NAMALWA (cell line): ENCODE measurements at places on chromosomes 16 and 17.
A peak's percentile ranks its signal among the peaks of the same experiment; 100 is the strongest.

- no peak for DNase-seq
Observed at GRCh38 chr16:69005641-69006355, 99.7 kb upstream of the HAS3 start.

GRCh38 chr17:17448076-17448475 is 28.7 kb upstream of the MED9 start:
- DNase-seq, result no peak

DNA sequence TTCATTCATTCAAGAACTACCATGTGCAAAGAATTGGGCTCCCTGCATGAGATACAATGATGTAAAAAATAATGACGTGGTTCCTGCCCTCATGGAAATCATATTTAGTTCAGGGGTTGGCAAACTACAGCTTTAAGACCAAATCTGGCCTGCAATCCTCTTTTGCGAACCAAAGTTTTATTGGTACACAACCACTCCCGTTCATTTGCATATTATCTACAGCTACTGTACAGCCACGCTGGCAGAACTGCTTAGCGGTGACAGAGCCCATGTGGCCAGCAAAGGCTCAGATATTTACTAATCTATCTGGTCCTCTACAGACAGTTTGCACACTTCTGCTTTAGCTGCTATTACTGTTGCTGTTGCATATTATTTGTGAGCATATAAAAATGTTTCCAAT is 167.7 kb downstream of the XYLT1 start:
- DNase-seq, result peak; percentile 77

GRCh38 chr16:53209429-53209828 is 154.6 kb downstream of the CHD9 start:
- peak; percentile 18 for DNase-seq

GRCh38 chr17:73278049-73278464 is 16.4 kb upstream of the CPSF4L start:
- DNase-seq, result no peak

DNA sequence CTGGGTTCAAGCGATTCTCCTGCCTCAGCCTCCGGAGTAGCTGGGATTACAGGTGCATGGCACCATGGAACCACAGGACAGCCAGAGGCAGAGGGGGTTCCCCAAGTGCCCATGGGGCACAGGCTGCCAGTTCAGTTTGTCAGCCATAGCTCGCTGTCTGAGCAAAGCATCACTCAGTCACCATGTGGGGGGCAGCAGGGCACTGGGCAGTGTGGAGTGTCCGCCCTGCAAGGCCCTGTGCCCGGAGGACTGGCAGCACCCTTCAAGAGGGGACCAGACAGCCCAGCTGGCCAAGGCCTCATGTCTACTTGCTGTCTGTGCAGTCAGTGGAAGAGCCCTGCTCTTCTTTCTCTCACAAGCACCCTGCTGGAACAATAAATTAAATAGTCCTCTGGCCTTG is 6.4 kb downstream of the ALYREF start:
- no peak for DNase-seq

DNA sequence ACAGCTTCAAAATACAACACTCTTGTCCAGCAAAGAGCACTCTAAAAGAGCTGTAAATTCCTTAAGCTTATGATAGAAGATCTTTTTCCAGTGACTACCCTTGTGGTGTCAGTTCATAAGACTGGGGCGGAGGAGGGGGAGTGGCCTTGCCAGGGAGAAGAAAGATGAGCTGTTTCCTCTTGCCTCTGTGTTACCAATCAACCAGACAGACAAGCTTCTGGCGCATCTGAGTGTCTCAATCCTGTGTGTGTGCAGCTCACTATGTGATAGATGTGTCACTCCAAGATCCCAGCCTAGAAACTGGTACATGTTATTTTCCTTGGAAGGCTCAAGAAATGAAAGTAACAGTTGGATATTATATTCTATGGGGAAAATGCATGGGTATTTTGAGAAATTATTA is 167.4 kb upstream of the CACNG3 start:
- DNase-seq, result no peak

DNA sequence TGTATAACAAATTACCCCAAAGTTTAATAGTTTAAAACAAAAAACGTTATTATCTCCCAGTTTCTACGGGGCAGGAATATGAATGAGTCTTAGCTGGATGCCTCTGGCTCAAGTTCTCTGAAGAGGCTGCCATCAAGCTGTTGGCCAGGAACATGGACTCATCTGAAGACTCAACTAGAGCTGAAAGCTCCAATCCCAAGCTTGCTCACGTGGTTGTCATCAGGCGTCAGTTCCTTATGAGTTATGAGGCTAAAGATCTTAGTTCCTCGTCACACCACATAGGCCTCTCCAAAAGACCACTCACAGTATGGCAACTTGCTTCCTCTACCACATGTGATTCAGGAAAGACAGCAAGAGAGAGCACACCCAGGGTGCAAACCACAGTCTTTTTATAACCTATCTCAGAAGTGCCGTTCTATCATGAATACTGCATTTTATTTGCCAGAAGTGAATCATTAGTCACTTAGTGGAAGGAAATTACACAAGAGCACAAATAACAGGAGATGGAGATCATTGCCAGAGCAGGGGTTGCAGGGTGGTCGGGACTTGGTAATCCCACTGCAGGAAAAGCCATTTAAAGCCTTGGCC is 48.7 kb upstream of the NLK start:
- DNase-seq, result no peak

DNA sequence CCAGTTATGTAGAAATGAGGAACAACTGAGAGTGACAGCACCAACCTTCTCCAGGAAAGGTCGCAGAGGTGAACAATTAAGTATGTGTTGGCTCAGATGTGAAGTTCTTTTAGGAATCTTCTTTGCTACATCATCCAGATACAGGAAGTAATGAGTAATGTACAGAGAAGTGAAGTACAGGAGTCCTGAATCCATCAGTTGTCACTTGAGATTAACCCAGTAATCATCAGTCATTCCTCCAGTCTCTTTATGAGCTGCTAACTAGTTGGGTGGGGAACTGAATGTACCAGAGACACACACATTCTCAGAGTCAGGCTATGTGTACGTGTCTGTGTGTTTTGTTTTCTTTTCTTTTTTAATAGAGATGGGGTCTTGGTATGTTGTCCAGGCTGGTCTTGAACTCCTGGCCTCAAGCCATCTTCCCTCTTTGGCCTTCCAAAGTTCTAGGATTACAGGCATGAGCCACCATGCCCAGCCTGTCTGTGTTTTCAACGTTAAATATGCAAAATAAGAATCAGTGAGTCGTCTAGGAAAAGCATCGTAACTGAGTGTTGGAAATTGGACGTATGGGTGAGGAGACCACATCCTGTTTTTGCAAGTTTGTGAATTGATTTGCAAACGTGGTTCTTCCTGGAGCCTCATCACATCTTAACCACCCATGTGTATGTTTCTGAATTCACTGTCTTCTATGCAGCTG is 19.9 kb downstream of the ZNF200 start:
- DNase-seq, result peak; percentile 50

- no peak for DNase-seq
Observed at GRCh38 chr17:73560661-73561060, 83.6 kb downstream of the SDK2 start.
